ENCODE measurements at places on chromosomes 12 and 14.

- peak; percentile 32 for DNase-seq
Observed at GRCh38 chr12:53190108-53190729, 9.5 kb upstream of the CSAD start.

DNA sequence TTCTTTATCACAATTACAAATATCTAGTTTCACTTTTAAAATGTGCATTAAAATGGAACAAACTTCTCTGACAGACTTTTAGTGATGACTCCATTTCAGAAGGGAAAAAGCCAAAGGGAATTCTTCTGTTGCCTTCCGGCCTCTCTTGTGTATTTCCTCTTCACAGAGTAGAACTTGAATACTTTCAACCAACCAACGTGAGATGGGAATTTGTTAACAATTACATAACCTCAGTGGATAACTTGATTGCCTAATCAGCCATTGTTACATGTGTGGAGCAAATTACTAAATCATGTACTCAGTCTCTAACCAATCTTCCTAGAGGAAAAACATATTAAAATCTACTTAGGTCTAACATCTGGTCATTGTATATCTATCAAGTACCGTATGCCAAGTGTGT is 291.1 kb downstream of the SYT1 start:
- DNase-seq, result no peak

DNA sequence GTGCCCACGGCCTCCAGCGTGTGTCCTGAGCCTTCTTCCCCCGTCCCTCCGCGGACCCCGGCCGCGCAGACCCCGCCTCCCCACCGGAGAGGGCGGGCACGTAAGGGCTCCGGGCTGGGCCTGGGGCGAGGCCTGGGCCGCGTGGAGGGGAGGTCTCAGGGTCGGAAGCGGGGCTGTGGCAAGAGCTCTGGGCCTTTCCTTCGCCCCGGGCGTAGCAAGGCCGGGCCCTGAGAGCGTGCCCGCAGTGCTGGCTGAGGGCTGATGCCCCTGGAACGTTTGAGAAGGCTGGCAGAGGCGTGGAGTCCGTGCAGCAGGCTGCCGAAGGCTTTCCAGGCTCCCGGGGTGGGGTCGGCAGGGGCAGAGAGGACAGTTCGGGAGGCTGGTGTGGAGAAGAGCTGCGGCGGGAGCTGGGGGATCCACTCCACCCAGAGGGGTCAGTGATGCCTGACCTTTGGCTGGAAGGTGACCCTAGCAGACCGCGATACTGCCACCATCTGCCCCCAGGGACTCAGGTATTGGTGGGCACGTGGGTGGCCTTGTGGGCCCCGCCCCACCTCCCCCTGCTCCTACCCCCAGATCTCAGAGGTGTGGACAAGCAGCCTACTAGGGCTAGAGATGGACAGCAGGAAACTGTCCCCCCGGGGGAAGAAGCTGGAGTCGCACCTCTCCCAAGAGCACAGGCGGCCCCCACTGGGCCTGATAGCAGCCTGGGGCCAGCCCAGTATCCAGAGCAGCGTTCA is 558 bp downstream of the TEX22 start:
- no peak for DNase-seq

DNA sequence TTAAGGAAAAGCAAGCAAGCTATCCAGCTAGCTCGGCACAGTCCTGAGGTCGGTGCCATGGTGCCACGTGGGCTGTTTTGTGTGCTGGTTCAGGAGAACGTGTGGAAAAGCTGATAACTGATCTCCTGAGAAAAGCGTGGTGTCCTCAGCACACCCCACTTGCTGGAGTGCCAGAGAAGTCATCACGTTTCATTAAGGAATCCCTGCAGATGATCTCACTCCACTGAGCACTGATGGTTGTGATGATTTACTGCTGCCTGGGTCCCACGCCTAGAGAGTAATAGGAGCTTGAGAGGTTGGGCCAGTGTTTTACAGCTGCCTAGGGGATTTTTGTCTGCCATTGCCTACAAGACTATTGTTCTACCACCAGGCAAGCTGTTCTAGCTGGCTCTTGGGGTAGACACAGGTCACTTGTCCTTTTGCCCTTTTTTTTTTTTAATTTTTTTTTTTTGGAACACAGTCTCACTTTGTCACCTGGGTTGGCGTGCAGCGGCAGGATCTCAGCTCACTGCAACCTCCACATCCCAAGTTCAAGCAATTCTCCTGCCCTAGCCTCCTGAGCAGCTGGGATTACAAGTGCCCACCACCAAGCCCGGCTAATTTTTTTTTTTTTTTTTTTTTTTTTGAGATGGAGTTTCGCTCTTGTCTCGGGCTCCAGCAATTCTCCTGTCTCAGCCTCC is 42.3 kb upstream of the EVL start:
- DNase-seq, result no peak

DNA sequence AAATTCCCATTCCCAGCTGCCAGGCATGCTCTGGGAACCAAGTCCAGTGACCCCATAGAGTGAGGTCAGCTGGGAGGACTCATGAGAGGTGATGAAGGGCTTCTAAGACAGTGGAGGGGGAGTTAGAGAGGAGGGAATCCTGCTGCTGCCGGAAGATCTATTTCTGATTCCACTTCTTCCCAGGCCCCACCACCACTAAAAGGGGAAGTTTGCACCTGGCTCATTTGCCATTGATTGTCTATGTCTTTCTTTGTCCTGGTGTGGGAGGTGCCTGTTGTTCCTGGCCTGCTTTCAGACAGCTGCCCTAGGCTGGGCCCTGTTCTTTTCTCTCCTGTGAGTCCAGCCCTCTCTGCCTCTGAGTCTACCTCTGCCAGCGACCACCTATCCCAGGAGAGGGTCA is 3.0 kb upstream of the KRT6A start:
- no peak for DNase-seq

GRCh38 chr12:65123435-65124063 is 2.4 kb upstream of the WIF1 start:
- DNase-seq, result no peak

GRCh38 chr14:58712357-58712756 is 74.6 kb downstream of the DACT1 start:
- DNase-seq, result no peak

GRCh38 chr14:98958632-98959031 is 313.4 kb downstream of the BCL11B start:
- no peak for DNase-seq

DNA sequence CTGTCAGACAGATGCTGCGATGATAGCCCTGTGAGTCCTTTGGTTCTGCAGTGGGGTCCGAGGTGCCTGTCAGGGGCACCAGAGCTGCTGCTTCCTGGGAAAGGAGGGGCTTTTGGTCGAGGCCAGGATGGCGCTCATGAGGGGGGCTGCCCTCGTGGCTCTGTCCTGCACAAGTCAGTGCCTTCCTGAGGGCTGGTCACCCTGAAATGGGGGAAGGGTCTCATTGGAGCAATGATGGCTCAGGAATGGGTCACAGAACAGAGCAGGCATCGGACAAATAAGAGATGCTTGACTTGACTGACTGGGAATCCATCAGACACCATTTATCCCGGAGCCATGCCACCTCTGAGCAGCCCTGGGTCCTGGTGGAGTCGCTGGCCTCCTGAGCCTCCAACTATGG is 121.9 kb downstream of the ADGRD1 start:
- DNase-seq, result no peak

DNA sequence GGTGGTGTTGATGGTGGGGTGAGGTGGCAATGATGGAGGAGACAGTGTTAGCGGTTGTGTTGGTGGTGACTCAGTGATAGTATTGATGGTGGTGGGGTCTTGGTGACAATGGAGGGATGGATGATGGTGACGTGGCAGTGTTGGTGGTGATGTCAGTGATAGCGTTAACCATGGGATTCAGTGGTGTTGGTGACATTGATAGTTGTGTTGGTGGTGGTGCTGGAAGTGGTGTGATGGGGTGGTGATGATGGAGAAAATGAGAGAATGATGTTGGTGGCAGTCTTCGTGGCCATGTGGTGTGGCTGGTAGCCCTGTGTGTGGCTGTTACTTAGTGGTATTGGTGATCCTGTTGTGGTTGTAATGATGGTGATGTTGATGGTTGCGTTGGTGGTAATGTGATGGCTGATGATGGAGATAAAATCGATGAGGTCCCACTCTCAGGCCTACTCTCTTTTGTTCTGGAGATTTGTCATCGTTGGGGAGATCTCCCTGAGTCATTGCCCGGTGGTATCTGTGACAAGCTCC is 2.6 kb downstream of the DTX1 start:
- DNase-seq, result no peak
